ENCODE measurements at places on chromosomes 2 and 18.

DNA sequence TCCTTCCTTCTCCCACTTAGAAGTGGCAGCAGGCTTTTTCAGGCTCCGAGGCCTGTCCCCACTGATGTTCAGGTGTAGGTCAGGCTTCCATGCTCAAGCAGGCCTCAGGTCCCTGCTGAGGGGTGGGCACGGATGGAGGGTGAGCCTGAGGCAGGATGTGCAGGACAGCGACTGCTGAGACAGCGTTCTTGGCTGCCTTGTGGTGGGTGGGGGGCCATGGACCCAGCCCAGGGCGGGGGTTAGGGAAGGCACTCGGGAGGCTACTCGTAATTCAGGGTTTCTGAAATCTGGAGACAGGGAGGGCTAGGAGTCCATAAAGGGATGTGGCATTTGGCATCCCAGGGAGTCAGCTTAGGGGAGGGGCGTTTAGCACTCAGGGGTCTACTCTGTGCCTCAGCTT lies 30.3 kb downstream of the COLEC11 start:
- DNase-seq, result no peak

DNA sequence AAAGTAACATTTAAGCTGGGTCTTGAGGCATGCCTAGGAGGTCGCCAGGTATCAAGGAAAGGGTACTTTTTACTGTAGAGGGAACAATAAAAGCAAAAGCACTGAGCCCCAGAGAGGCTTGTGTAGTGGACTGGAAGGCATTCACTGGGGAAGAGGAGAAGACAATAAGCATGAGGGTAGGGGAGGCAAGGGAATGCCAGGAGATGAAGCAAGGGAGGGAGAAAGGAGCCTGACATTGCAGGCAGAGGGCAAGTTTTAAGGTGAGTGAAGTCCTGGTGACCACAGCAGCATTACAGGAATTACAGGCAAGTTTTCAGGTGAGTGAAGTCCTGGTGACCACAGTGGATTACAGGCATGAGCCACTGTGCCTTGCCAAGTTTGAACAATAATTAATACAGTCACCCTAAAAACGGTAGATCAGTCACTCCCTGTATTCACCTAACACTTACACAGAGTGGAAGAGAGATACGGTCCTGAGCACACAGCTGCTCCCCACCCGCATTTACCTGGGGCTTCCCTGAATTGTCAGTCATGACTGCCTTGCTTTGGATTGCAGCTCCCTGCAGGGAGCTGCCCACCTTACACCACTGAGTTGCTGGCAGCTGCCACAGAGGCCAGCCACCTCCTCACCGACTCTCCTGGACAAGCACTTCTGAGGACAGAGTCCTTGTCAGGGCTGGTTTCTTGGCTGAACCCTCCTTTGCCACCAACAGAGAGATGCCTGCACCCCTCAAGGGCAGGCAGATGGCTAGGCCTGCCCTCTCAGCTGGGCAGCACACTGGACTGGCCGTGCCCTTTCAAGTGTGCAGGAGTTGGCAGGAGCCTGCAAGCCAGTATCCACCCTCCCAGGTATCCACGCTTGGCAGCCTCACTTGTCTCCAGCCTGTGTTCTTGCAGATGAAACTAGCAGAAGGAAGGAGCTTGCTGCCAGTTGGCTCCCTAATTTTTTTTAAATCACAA lies 153.2 kb upstream of the MSH6 start:
- DNase-seq, result no peak

- DNase-seq, result no peak
Observed at GRCh38 chr2:230910546-230911177, 14.4 kb downstream of the GPR55 start.

DNA sequence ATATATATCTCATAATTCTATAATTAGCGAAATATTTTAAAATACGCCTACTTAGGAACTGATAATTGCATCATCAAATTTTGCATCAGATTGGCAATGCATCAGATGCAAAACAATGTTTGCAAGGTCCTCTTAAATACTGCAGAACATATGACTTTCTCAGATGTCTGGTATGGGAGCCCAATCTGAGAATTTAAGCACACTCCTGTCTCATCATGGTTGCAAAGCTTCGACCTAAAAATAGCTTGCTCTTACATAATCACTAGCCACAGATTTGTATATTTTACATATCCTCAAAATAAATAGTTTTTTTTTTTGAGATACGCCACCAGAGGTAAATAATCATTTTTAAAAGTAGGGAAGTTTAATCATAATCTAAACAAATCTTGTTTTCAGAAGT lies 123.2 kb downstream of the CABYR start:
- no peak for DNase-seq

GRCh38 chr18:24443870-24444269 lies 16.6 kb upstream of the HRH4 start:
- DNase-seq, result peak; percentile 12

GRCh38 chr2:120979921-120980320 lies 244.3 kb downstream of the GLI2 start:
- no peak for DNase-seq

GRCh38 chr2:20623741-20624155 lies 27.1 kb downstream of the HS1BP3 start:
- no peak for DNase-seq

GRCh38 chr2:106156305-106157296 lies 37.5 kb downstream of the UXS1 start:
- no peak for DNase-seq

DNA sequence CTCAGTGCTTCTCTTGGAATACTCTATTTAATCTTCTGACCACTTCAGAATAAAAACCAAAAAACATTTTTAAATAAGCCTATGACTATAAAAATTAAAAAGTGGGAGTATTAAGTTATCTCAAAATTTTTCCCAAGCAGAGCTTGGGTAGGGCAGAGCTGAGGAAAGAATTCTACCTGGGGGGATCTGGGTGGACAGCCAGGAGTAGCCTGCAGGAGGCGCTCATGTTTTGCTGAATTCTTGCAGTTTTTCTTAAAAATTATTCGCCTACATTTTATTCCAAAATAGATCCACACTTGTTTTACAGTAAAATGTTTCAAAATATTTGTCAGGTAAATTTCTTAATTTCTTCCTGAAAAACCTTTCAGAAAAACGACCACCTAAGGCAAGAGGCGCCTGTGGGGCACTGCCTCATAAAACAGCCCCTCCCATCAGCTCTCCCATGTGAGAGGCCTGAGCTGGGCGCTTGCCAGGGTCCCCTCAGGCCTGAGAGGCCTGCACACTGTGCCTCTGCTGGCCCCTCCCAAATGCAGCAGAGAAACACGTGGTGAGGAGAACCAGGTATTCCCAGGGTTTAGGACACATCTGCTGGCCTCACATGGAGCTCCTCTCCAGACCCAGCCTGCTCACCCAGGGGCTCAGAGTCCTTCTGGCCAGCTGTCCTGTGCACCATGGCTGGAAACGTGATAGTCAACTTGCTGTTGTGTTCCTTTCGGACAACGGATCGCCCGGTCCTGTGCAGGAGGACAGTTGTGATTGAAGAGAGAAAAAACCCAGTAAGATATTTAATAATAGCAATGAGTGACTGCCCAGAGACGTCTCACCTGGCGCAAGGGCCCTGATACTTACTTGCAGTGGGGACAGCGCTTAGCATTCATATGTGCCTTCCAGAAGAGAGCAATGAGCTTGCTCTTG lies 17.5 kb downstream of the POLR1A start:
- DNase-seq, result no peak

DNA sequence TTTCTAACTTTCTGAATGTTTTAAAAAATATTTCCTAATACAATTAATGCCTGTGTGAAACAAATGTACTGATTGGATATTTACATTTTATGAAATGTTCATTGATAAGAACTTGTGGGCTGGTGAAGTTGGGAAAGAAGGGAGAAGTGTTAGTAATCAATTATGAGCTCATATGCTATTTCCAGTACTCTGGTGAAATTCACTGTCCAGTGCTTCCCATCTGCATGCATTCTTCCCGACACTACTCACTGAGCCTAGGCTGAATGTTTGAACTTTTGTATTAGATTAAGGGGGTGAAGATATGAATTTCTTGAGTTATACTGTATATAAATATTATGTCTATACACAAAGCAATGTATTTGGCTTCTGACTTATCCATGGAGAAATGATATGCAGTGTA lies 36.0 kb downstream of the SKA1 start:
- no peak for DNase-seq

DNA sequence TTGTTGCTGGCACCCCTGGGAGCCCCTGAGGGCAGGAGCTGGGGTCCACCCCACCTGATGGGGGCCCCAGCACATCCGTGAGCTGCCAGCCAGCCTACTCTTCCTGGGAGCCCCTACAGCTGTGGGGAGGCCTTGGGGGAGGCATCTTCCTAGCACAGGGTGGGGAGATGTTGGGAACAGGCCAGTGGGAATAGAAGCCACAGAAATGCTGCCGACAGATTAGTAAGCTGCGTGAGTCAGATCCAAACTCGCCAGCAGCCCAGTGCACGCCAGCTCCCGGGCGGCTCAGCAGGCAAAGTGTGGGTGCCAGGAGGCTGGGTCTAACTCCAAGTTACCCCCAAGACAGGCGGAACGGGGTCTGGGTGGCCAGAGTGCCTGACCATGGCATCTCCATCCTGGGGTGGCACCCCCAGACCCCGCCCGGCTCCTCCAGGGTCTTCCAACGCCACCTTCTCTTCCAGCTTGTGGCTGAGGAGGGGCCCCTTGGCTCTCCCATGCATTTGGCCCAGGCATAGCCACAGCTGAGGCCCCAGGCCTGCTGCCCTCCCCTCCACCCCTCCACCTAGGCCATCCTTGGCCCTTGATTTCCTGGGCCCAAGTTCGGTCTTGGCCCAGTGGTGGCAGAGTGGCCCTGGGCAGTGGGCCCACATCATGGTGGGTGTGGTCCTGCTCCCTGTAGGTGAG lies 15.3 kb downstream of the CROCC2 start:
- no peak for DNase-seq

DNA sequence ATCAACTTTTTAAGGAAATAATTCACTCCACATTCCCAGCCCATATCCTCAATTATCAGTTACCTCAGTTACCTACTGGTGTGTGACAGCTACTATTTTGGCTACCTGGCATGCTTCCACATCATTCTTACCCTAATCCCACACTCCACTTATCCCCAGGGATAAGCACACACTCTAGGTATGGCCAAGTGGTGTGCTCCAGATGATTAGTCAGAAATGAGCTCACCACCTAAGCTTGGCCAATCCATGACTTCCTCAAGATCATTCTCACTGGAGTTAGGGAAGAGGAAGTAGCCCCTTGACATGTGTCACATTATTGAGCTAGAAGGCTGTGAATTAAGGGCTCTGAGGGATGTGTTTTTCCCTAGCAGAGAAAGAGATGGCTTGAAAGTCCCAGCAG lies 20.9 kb upstream of the SMAD4 start:
- no peak for DNase-seq

GRCh38 chr2:25065768-25066167 lies 23.9 kb downstream of the EFR3B start:
- no peak for DNase-seq

GRCh38 chr18:38635709-38636430 lies 1070.3 kb upstream of the CELF4 start:
- no peak for DNase-seq

DNA sequence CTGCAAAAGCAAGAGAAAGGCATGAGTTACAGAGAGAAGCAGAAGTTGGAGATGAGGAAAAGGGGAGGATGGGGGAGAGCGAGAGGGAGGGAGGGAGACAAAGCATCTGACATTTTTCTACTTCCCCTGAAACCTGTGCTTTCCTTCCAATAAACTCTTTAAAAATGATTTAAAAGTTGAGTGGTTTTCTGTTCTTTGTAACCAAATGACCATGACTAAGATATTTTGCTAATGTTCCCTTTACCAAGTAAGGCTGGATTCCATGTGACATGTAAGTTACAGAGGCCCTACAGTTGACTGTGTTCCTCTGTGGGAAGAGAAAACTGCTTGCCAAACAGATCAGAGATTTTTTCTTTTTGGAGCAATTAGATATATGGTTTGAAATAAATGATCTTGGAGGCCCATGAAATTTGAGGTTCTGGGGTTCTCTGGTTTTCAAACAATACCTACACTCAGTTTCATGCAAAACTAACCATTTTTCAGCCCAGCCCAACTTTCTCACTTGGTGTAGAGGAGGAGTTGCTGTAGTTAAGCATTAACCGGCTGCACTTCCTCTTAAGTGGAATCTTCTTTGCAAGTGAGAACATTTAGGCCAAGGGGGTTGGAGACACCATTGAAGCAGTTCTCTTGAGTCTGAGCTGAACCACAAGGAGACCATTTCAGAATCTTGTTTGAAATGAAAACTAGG lies 34.5 kb downstream of the INSIG2 start:
- no peak for DNase-seq

GRCh38 chr2:30765876-30766470 lies 41.3 kb downstream of the CAPN13 start:
- DNase-seq, result no peak

- DNase-seq, result no peak
Observed at GRCh38 chr2:120861191-120861575, 125.5 kb downstream of the GLI2 start.

- DNase-seq, result no peak
Observed at GRCh38 chr18:75923169-75923568, 495.7 kb upstream of the SMIM21 start.

DNA sequence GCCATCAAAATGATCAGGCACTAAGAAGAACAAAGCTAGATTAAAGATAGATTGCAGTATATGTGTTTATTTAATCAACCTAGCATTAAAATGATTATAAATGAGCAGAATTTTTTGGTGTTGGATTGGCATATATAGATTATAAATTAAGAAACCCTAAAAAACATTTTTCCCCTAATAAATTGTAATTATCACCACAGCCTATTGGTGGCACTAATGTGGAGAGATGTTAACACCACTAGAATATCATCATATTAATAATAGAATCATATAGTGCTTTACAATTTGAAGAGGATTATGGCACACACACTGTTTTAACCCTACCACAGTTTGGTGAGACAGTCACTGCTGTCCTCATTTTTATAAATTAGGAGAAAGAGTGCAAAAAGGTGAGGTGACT lies 112.4 kb upstream of the RND3 start:
- DNase-seq, result no peak

- no peak for DNase-seq
Observed at GRCh38 chr2:99922664-99923063, 219.7 kb downstream of the AFF3 start.

GRCh38 chr2:158598862-158599517 lies 142.2 kb downstream of the PKP4 start:
- no peak for DNase-seq

- DNase-seq, result no peak
Observed at GRCh38 chr2:120898961-120899750, 163.5 kb downstream of the GLI2 start.

- DNase-seq, result no peak
Observed at GRCh38 chr2:205347899-205348298, 334.4 kb upstream of the NRP2 start.

- DNase-seq, result no peak
Observed at GRCh38 chr2:75558136-75558535, 2.6 kb downstream of the EVA1A start.

- no peak for DNase-seq
Observed at GRCh38 chr2:189582809-189583192, 2.2 kb upstream of the SLC40A1 start.

- no peak for DNase-seq
Observed at GRCh38 chr18:51250458-51251024, 53.1 kb upstream of the MEX3C start.

- DNase-seq, result peak; percentile 16
Observed at GRCh38 chr2:66432801-66433694, 1.9 kb upstream of the MEIS1 start.

- no peak for DNase-seq
Observed at GRCh38 chr18:76592981-76593381, 97.9 kb upstream of the ZNF516 start.

GRCh38 chr18:8348051-8348720 lies 261.1 kb upstream of the RAB12 start:
- DNase-seq, result no peak

GRCh38 chr2:15662026-15662425 lies 70.4 kb downstream of the DDX1 start:
- no peak for DNase-seq

All from B cell (primary cell).